ENCODE measurements at places on chromosomes 12 and 14. TPM values are rescaled to one million over a fixed set of nuclear protein-coding genes. Genes with fewer than 3 reads are reported as not detected.

DNA sequence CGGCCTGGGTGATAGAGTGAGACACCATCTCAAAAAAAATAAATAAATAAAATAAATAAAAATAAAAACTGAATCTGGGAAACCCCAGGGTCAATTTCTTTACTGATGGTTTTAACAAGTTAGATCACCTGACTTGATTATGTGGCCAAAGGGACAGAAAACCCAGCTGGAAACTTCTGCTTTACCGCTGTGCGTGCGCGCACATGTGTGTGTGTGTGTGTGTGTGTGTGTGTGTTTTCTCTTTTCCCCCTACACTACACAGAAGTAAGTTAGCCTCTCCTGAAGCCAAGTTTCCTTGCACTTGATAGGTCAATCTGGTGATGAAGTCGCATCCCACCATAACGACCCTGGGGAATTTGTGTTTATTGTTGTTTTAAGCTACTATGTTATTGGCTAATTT lies 105.3 kb upstream of the AMN1 start:
- peaks cover 30% of the 10 kb centered on the region for H3K4me1 ChIP-seq
- peak overlapping the region; percentile 60 for H3K27ac ChIP-seq
- no peaks in the 10 kb centered on the region for H3K36me3 ChIP-seq
- DNase-seq = no peak

DNA sequence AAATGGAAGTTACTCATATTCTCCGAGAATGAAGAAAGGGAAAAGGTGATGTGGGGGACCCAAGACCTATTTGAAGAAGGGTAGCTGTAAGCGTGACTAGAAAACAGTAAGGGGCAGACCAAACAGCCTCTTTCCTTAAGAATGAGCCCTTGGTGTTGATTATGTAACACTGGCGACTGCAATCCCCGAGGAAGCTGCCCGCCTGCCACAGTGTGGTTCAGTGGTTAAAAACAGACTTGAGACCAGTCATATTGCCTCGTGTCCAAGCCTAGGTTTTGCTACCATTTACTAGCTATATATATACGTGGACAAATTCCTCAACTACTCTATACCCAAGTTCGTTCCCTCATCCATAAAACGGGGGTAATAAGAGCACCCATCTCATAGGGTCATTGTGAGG lies 49.1 kb downstream of the SSPN start:
- no peaks in the 10 kb centered on the region for H3K36me3 ChIP-seq
- no peak overlapping the region for H3K27ac ChIP-seq
- no peak for DNase-seq
- H3K4me1 ChIP-seq = no peaks in the 10 kb centered on the region
- no peaks in the 10 kb centered on the region for H3K27me3 ChIP-seq

Gene ADSS1
- total RNA-seq = 2.1 TPM

Gene KRT6B
- total RNA-seq = not detected

Gene PPP2R5E
- 62.4 TPM for total RNA-seq

DNA sequence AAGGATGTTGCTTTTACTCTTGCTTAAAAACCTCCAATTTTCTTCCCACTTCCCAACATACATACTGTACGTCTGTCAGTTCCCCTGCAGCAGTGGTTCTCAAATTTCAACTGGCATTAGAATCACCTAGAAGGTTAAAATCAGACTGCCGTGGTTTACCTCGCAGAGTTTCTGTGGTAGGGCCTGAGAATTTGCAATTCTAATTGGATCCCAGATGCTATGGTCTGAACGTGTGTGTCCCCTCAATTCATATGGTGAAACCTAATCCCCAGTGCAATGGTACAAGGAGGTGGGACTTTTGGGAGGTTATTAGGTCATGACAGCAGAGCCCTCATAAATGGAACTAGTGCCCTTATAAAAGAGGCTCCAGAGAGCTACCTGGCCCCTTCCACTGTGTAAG lies 226.9 kb downstream of the CRADD start:
- H3K4me3 ChIP-seq = no peak overlapping the region
- no peaks in the 10 kb centered on the region for H3K36me3 ChIP-seq
- no peaks in the 10 kb centered on the region for H3K4me1 ChIP-seq
- no peak overlapping the region for H3K27ac ChIP-seq
- no peak for DNase-seq

DNA sequence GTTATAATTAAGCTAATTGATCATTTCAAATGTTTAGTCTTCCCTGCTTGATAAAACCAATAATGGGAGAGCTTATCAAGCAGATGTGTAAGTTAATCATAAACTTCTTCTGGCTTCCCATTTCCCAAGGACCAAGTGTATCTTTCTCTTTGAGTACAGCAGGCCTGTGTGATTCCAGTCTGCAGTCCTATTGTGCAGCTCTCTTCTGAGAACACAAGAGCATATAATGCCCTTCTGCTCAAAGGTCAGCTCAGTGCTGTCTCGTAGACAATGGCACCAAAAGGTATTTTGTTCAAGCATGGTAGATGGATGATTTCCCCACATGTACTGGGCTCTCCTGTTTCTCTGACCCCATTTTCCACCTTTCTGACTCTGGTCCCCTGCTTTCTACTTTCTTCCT lies 101.8 kb upstream of the DYRK2 start:
- H3K4me3 ChIP-seq = no peak overlapping the region
- H3K4me1 ChIP-seq = no peaks in the 10 kb centered on the region
- H3K27ac ChIP-seq = no peak overlapping the region
- no peaks in the 10 kb centered on the region for H3K36me3 ChIP-seq
- H3K27me3 ChIP-seq = no peaks in the 10 kb centered on the region

DNA sequence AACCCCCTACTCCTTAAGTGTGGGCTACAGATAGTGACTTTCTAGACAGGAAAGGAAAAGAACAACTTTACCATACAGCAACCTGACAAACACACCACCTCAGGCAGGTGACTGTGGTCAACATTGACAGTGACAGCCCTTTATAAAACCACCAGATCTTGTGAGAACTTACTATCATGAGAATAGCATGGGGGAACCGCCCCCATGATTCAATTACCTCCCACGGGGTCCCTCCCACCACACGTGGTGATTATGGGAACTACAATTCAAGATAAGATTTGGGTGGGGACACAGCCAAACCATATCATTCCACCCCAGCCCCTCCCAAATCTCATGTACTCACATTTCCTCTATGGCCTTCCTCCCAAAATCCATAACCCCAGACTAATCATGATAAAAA lies 16.3 kb downstream of the OR10P1 start:
- H3K27me3 ChIP-seq = no peaks in the 10 kb centered on the region
- no peak overlapping the region for H3K27ac ChIP-seq
- H3K4me3 ChIP-seq = no peak overlapping the region
- H3K4me1 ChIP-seq = no peaks in the 10 kb centered on the region
- no peak for DNase-seq
